PC-3 (cell line): ENCODE measurements at places on chromosomes 13 and 19.

- DNase-seq: no peak
These were observed 503.1 kb downstream of the DIAPH3 start for GRCh38 chr13:59660582-59660981.

- DNase-seq: no peak
These were observed 44.7 kb upstream of the GPI start for GRCh38 chr19:34320277-34320676.

DNA sequence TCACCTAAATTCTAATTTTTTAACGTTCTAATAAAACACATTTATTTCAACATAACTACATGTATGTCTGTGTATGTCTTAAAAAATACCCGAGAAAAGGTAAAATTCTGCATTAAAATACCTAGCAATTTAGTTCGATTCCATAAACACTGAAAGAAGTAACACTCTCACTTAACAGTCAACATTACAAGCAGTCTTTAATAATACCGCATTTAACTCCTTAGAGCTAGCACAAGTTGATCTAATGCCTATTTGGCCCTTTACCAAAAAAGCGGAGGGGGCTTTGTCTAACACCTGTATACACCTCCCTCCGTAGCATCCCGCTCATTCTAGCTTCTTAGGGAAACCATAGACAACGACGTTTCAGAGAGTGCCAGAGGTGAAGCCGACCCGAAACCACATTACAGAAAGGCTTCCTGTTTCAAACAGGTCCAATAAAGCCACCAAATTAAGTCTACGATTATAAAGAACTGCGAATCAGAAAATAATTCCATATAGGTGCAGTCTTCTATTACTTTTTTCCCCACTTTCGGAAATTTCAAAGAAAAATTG lies 1.2 kb downstream of the SPART start:
- DNase-seq: no peak

GRCh38 chr19:17244618-17245534 lies 843 bp downstream of the NR2F6 start:
- no peak for DNase-seq

DNA sequence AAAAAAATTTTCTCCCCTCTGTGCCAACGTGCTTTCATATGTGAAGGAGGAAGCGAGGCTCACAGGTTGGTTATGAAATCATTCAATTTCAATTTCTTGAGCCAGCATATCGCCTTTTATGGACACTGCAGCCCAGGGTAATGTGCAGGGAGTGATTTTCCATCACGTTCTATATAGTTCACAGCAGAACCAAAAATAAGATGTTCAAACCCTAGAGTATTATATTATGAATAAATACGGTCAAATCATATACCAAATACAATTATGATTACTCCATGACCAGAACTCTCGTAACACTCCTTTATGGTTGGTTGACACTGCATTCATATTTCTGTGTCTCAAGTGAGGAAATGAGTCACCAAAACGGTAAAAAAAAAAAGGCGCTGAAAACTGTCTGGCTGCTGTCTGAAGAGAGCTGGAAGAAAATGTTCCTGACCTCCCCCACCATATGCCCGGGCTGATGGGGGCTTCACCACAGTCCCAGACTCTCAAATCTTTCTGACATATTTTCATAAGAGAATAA lies 75.8 kb upstream of the UBAC2 start:
- DNase-seq: peak; percentile 67

GRCh38 chr19:17370026-17370587 lies 7.0 kb downstream of the PLVAP start:
- DNase-seq: no peak

DNA sequence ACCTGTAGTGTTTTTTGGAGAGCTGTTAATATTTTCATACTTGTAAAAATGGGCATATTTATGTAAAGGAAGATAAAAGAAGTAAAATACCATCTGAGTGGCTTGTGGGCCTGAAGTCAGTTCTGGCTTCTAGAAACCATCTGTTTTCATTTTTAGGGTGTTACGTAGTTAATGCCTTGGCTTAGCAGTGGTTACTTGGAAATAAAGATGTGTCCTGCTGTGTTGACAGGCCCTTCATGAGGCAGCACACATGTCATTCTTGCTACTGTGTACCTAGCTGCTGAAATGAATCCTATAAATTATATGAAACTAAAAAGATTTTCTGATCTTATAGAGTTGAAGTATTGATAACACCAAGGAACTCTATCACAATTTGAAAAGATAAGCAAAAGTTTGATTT lies 16.0 kb downstream of the ILF3 start:
- no peak for DNase-seq

DNA sequence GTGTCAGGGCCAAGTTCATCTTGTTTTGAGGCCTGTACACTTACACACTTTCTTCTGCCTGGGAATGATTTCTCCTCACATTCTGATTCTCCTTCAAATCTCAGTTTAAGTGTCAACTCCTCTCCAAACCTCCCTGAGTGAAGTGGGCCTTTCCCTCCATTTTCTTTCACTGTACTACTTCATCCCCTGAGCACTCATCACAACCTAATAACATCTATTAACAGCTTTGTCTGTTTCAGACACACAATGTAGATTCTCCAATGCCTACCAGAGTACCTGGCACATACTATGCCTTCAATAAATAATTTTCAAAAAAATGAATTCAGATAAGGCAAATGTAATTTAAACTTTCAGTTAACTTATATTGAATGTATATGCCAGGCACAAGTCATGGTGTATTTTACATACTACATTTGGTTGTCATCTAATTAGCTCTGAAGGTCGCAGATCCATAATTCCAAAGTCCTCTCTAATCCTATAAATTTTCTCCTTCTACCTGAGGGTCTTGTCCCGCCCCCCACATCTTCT lies 357 bp upstream of the COG6 start:
- no peak for DNase-seq

DNA sequence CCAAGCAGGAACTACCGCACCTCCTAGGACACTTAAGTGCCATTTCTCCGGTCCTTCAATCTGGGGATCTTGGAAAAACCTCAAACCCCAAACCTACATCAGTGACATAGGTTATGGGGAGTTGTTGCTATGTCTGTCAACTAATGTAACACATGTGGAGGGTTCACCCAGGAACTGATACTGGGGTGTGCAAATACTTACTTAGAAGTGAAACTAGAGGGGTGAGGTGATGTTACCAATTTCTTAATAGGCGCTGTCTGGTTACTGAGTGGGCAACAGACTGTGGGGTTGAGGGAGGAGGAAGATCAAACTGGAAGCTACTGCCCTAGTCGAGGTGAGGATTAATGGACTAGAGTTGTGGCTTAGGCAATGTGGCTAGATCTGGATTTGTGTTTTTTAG lies 1.9 kb downstream of the ZNF586 start:
- DNase-seq: no peak

GRCh38 chr13:74423434-74423833 lies 289.2 kb upstream of the KLF12 start:
- no peak for DNase-seq

- DNase-seq: no peak
These were observed 1625.7 kb upstream of the SLC10A2 start for GRCh38 chr13:104691767-104692467.

DNA sequence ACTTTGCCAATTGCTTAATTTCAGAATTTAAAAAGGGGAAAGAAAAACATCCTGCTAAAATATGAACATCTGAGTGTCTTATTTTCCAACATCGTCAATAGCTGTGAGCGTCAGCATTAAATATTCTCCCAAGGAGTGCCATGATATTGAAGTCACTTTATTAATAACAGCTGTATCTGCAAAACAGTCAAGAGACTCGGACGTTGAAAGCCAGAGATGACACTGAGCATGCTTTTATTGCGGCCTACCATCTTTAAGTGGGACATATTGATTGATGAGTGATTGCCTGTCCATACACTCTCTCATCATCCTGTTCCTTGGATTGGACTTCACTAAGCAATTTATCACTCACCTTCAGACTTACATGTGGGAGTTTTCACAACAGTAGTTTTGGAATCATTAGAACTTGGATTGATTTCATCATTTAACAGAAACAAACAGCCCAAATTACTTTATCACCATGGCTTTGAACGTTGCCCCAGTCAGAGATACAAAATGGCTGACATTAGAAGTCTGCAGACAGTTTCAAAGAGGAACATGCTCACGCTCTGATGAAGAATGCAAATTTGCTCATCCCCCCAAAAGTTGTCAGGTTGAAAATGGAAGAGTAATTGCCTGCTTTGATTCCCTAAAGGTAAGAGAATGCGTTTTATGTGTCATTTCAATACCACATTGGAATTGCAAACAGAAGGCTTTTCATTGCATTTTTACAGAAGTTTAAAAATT lies 53.8 kb downstream of the MBNL2 start:
- no peak for DNase-seq

DNA sequence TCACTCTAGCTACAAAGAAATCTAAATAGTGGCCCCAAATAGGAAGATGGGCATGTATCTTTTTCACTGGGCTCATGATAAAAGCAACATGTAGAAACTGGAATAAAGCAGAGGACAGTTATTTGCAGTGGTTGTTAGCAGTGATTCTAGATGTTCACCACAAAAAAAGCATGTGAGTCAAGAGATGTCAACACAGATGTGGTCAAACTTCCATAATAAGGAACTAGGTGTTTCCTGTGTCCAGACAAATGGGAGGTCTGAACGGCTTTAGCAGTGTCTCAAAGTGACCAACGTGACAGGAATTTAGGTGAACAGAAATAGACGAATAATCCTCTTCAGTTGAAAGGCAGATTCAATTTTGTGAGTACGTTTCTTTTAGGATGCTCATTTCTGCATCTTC lies 162.7 kb downstream of the TBC1D4 start:
- peak; percentile 57 for DNase-seq

DNA sequence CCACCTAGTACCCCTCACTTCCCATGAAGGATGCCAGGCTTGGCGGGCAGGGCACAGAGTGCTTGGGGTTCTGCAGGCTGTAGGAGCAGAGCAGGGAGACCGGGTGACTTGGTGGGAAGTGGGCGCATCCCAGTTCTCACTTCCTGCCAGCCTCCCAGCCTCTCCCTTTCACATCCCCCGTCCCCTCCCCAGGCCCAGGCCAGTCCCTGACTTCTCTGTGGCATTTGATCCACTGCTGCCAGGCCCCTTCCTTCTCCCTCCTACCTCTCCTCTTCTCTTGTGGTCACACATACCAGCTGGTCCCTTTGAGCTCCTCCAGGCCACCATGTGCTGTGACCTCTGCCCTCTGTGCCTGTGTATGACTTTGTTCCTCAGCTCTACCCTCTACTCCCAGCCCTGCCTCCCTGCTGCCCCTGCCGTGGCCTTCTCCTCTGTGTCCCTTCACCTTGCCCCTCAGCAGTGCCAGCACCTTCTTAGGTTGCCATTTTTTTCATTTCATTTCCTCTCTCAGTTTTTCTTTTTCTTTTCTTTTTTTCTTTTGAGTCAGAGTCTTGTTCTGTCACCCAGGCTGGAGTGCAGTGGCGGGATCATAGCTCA lies 19.5 kb downstream of the MYO1F start:
- DNase-seq: no peak

- no peak for DNase-seq
These were observed 128.7 kb downstream of the TSHZ3 start for GRCh38 chr19:31220540-31220939.

DNA sequence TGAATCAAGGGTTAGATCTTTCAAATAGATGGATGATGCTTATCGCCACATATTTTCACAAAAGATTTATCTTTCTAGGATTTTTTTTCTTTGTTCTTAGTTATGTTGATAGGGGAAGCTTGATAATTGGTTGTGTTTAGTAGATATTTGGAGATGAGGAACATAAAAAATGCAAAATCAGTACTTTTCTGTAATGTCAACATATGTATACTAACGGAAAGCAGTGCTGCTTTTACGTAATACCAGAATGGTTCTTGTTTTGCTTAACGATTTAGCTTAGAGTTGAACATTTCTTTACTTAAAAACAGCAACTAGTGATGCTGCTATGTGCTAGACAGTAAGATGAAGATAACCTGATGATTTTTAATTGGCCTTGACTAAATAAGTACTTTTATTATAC lies 3.0 kb downstream of the ZMYM2 start:
- DNase-seq: no peak

GRCh38 chr13:46150134-46150693 lies 31.8 kb downstream of the LCP1 start:
- no peak for DNase-seq

- DNase-seq: no peak
These were observed 149.2 kb downstream of the GGACT start for GRCh38 chr13:100439247-100439970.

GRCh38 chr19:1206150-1206863 lies 729 bp downstream of the STK11 start:
- no peak for DNase-seq

DNA sequence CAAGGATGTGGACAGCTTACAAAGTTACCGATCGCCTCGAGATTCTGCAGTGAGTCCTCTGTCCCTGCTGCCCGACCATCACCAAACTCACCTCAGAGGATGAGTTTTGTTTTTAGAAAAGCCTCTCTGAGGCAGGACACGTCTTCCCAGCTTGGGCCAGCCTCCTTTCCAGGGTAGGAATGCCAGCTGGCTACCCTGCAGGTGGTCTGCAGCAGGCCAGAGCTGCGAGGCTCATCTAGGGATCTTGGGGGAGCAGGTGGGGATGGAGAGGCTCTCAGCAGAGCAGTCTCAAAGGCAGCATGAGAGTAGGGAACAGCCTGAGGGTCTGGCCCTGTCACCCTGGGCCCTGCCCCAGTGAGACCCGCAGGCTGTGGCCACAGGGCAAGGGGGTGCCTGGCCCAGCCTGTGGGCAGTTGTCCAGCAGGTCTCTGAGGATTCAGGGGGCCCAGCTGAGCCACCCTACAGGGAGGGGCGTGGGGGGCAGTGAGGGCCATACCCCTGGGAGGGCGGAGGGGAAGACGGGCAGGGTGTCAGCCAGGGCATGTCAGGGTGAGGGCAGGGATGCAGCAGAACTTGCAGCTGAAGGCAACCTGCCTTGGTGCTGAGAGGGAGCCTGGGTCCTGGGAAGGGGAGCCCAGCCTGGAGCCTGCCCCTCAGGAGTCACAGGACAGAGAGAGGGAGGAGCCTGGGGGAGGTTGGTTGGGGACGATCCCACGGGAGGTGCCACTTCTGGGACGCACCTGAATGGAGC lies 57.3 kb upstream of the TPM4 start:
- no peak for DNase-seq

GRCh38 chr13:60655256-60655655 lies 258.2 kb downstream of the TDRD3 start:
- no peak for DNase-seq

DNA sequence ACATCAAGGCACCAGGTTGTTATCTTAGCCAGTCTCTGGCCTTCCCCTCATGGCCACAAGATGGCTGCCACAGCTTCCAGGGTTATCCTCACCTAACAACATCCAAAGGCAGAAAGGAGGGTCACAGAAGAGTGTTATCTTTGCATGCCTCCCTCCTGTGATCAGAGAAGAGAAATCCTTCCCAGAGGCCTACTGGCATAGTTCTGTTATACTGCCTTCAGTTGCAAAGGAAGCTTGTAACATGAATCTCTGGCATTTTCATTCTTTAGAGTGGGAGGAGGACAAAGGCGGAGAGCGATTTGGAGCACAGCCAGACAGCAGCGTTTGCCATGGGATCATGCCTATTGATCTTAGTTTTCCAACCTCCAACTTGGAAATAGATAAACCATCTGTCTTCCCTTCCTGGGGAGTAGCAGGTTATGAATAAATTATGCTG lies 135.7 kb downstream of the DNAJC15 start:
- DNase-seq: no peak

GRCh38 chr13:31053091-31053490 lies 108.6 kb downstream of the HSPH1 start:
- DNase-seq: peak; percentile 71

- DNase-seq: no peak
These were observed 469.4 kb downstream of the KLF12 start for GRCh38 chr13:73664851-73665250.
